NCI-H187 treated with DMSO at 0.1 percent for 48 hours (cell line): ENCODE measurements at places on chromosomes 2 and 18.

DNA sequence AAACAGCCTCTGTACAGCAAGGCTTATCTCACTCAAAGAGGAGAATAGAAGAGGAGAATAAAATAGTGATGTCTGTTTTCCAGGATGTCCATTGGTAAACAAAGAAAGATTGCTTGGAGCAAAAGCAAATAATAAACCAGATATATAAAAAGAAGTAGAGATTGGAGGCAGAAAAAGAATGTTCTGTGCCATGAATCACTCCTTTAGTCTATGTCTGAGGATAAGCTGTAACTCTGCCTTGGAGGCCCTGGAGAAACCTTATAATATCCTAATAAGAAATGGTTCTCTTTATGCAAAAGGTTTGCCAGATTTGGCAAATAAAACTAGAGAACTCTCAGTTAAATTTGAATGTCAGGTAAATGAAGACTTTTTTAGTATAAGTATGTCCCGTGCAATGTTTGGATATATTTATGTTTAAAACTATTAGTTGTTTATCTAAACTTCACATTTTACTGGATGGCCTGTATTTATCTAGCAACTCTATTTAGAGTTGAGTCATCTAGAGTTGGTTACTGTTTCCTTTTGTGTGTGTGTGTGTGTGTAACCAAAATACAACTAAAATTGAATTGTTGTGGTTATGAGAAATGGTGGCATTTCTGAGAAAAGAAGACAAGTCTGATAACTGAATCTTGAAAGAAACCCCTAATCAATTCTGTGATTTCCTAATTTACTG lies 510.3 kb upstream of the SETBP1 start:
- DNase-seq: no peak

DNA sequence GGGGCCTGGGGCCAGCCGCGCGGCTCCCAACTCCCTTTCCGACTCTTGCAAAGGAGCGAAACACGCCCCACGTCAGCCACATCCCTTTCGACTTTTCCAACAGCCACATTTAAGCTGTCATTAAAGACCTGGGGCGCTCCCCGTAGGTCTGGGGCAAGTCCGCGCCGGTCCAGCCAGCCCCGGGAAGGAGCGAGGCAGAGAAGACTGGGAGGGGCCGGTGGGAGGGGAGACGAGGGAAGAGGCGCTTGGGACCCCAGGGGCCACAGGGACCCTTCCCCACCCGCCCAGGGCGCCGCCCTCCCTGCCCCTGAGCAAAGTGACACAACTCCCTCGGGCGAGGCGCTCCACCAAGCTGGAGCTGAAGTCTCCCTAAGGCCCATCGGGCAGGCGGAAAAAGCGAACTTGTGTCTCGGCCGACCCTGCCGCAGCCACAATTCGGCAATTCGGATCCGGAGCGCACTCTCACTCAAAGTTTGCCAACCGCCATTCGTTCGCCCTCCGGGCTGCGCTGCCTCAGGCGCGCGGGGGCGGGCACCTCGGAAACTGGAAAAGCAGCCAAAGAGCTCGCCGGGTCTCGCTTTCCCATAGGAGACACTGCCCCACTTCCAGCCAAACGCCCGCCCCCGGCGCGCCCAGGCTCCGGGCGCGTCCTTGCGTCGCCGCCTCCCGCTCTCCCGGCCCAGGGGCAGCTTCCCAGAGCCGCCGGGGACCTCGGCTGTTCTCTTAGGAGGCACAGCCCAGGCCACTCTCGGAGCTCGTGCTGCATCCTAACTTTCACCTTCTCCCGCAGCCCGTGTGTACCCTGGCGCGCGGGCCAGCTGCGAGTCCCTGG lies 1.1 kb upstream of the KCTD1 start:
- no peak for DNase-seq

DNA sequence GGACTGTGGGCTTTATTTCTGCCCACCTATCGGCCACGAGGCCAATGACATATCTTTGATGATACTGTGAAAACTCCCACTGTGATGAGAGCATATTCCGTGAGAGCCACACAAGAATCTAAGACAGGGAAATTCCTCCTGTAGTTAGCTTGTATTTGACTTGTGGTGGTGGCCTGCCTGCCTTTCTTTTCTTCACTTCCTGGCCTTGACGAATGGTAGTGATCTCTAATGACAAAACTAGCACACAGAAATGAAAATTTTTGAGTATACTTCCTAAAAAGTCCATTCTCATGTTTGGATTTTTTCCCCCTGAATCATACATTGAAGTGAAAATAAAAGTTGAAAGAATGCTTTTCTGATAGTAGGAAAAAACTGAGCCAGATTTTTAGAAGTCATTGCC lies 94.4 kb downstream of the MGAT5 start:
- no peak for DNase-seq

- no peak for DNase-seq
Observed at GRCh38 chr18:33761363-33761762, 183.3 kb downstream of the ASXL3 start.

- no peak for DNase-seq
Observed at GRCh38 chr2:69601179-69601612, 42.3 kb downstream of the AAK1 start.

- no peak for DNase-seq
Observed at GRCh38 chr2:42998721-42999120, 206.3 kb upstream of the HAAO start.
